H7 (cell line): ENCODE measurements at places on chromosomes 16 and 17.

DNA sequence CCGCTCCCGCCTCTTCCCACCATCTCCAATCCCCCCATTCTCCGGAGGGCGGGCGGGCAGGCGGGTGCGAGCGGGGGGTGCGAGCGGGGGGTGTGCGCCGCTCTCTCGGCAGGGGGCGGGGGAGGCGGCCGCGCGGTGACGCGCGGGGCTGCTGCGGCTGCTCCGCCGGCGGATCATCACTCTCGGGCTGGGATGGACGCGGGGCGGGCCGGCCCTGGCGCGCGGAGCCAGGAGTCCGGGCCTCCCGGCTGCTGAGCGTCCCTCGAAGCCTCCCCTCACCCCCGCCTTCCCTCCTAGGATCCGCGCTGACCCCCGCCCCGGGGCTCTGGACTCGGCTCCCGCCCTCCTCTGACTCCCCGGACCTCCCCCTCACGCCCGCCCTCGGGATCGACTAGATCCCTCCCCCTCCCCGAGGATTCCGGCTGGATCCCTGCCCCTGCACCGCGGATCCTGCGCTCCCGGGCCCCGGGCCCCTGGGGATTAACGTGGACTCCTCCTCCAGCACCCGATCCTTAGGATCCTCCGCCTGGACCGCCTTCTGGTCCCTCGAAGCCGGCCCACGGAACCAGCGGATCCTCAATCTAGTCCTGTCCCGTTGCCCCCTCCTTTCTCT, 946 bp upstream of the TMEM256 start:
- DNase-seq = peak; percentile 95

DNA sequence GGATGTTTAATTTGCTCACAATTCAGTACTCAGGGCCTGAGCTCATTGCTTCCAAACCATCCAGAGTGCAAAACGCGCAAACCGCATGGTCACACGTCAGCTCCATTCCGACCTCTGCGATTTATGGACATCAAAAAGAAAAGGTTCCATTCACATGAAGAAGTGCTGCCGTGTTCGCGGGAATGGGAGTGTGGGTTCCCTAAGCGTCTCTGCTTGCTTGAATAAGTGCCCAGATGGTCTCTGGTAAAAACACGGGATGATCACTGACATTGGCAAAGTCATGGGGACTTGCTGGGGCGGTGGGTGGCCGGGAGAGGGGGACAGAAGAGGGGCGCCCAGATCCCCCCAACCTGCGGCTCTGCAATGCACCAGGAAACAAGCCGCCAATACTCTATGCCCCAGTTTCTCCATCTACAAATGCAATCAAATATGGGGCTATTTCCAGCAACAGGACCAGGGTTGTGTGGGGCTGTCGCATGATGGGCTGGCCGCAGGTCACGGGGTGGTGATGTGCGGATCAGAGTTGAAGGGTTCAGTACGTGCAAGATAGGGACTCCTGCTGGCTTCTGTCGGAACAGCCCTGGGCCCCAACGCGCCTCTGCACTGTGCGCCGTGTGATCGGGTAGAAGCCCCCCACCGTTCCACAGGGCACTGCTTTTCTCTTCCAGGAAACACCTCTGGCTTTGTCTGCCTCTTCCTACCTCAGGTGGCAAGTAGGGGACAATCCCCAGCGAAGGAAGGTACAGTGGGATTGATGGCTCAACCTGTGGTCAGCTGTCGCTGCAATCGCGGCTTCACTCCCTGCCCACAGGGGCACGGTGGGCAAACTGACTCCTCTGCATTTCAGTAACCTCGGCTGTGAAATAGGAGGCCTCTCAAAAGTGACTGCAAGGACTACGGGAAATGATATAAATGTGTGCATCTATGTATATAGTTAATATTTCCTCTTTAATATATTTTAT, 11.2 kb downstream of the FOXF1 start:
- DNase-seq = no peak

GRCh38 chr16:85615014-85615851, 2.1 kb downstream of the GSE1 start:
- peak; percentile 85 for DNase-seq

- no peak for DNase-seq
Measured at GRCh38 chr16:1152123-1152638, 725 bp upstream of the CACNA1H start.

DNA sequence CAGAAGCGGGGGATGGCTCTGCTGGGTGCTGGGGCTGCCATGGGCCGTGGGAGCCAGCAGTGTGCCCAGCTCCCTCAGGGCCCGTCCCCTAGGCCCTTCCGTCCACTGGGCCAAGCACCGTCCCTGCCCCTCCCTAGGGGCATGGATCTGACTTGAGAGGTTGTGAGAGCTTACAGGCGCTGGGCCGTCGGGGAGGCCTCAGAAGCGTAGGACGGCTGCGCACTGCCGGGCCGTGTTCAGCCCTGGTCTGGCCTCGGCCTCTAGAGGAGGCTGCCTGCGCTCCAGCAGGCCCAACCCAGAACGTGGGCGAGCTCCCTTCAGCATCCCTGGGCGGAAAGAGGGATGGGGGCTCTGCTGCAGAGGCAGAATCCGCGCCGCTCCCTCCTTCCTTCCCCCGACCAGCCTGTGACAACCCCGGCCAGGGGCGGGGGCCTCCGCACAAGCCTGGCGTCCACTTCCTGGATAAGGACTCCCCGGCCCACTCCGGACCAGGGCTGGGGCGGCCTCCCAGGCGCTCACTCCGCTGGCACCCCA, 685 bp upstream of the MPG start:
- peak; percentile 93 for DNase-seq

DNA sequence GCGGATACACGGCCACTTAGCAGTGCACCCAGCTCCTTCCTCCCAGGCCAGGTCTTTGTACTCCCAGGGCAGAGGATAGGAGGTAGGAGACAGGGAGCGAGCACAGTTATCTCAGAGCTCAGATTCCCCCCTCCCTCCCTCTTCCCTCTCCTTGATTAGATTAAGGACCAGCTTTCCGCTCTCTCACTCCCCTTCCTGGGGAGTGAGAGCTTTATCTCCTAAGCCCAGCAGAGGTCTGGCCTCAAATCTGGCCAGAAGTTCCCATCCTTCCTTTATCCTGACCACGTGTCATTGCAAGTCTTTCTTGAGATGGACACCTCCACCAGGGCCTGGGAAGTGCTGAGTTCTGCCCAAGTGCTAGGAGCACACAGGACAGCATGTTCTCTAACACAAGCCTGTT, 5.1 kb downstream of the ARL4D start:
- peak; percentile 23 for DNase-seq

DNA sequence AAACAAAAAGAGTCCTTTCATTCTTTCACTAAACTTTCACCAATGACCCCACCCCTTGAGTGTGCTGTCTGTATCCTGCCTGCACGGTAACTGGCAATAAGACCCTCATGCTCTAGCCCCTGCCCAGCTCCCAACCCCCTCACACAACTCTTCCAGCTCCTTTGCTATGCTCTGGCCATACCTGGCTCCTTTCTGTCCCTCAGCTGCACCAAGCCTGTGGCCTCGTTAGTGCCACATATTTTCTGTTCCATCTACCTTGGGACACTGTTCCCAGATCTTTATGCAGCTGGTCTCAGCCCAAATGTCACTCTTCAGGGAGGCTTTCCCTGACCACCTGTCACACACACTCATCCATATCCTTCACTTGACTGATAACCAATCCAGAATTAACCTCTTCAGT, 47.3 kb downstream of the C16orf82 start:
- DNase-seq = no peak

GRCh38 chr16:72637306-72637705, 410.6 kb downstream of the ZFHX3 start:
- DNase-seq = no peak

DNA sequence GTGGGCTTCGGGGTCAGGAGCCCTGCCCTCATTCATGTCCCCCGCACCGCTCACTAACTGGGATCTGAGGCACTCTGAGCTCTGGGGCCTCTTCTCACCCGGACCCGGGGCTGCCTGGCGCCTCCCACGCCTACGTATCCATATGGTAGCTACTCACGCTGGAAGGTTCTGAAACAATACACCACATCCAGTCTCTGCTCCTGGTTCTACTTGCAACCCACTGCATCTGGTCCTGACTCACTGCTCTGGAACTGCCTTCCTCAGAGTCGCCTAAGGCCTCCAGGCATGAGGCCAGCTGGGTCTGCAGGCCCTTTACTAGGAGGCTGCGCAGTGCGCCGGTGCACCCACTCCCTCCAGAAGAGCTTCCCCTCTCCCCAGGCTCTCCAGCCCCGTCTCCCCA, 18.1 kb downstream of the USP36 start:
- DNase-seq = no peak

DNA sequence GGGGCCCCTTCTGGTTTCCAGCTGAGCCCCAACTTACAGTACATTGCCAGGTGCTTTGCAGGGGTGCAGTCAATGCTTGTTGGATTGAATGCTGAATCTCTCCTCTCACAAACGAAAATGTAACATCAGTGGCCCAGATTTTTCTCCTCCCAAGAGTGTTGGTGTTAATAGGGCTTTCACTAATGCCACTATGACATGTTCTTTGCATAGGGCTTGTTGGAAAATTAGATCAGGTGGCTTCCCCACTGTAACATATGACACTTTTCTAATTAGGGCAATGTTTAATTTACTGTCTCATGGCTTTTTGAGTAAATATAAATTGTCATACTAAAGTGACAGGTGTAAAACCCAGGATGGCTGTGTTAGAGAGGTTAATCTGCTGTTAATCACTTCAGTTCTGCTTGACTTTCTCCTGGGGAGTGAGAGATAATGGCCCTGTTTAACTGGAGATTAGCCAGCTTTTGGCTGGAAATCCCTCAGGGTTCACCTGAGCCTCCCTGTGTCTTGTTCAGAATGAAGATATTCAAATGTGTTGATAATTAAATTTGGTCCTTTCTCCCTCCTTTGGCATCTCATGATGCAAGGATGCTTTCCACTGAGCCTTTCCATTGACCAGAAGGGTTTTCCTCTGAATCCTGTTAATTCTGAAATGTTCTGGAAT, 502.3 kb downstream of the RBFOX1 start:
- DNase-seq = no peak

- no peak for DNase-seq
Measured at GRCh38 chr17:78935419-78936323, 10.5 kb upstream of the TIMP2 start.

DNA sequence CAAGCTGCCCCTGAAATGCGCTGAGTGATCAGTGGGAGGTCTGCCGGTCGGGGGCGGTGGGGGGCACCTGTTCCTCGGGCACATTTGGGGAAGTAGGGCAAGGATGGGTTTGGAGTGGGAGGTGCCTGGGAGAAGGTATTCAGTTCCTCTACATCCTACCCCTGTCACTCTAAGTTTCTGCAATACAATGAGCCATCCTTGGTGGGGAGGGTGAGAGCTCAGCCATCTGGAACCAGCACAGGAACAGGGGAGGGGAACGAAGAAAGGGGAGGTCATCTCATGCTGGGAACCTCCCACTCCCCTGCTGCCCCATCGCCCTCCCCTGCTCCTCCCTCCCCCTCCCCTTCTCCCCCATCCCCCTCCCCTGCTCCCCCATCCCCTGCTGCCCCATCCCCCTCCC, 4.2 kb downstream of the DPH1 start:
- no peak for DNase-seq

DNA sequence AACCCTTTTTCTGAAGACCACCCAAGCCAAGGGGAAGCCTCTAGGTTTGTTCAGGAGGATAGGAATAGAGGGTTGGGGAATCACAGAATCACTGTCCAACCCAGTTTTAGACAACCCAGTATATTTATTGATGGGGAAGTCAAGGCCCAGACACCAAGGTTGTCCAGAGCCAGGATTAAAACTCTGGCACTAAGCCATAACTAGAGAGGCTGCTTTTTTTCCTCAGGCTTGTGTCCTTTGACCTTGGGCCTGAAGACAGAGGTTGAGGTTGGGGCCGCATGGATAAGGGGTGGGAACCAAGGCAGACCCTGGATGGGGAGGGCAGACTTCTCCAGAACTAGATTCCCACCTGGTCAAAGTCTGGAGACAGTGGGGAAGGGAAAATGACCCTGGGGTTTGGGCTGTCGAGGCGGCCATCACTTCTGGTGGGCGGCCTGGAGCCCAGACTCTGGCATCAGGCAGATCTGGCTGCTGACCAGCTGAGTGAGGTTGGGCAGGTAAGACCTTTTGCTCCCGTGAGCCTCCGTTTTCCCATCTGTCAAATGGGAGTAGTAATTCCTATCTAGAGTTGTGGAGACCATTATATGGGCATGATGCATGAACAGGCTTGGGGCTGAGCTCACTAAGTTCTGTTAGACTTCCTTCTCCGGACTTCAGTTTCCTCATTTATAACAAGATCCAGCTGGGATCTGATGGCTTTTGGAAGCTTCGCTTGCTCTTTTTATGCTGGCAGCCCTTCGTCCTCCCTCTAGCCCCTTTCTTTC, 17.9 kb downstream of the IGFBP4 start:
- DNase-seq = no peak

GRCh38 chr17:57724026-57724728, 20.9 kb downstream of the CCDC182 start:
- peak; percentile 55 for DNase-seq

DNA sequence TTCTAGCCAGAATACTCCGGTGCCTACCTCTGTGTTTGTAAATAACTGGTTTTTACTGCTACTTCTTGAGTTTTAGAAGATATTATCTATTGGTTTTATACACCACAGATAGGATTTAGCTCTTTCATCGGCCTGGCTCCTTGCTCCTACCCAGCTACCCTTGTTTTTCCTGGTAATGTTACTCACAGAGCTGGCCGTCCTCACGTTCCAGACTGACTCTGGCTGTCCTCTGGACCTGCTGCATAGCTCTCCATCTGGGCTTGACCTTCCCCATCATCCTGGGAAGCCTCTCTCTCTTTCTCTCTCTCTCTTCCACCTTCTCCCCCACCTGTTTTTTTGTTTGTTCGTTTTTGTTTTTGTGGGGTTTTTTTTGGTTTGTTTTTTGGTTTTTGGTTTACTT, 51.5 kb downstream of the MPRIP start:
- no peak for DNase-seq

GRCh38 chr17:29930409-29931010, 482 bp upstream of the SSH2 start:
- peak; percentile 9 for DNase-seq

DNA sequence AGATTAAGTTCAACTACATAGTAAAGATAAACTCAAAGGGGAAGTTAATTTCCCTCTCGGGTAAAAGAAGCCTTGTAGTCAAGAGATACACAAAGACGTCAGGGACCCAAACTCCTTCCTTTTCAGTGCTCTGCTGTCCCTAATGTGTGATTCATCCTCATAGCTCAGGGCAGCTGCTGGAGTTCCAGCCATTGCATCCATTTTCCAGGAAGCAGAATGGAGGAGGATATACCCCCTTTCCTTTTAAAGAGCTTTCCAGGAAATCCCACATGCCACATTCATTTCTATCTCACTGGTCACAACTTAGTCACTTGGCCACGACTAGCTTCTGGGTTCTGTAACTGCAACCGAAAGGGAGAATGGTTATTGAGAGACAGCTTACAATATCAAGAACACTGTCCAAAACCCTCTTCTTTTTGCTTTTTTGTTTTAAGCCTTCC, 95.3 kb downstream of the SOCS1 start:
- DNase-seq = no peak

GRCh38 chr17:31597646-31598398, 206.3 kb downstream of the RAB11FIP4 start:
- DNase-seq = no peak
